ENCODE measurements at places on chromosomes 5 and 9. TPM values are rescaled to one million over a fixed set of nuclear protein-coding genes. Genes with fewer than 3 reads are reported as not detected.
A peak's percentile ranks its signal among the peaks of the same experiment; 100 is the strongest.

DNA sequence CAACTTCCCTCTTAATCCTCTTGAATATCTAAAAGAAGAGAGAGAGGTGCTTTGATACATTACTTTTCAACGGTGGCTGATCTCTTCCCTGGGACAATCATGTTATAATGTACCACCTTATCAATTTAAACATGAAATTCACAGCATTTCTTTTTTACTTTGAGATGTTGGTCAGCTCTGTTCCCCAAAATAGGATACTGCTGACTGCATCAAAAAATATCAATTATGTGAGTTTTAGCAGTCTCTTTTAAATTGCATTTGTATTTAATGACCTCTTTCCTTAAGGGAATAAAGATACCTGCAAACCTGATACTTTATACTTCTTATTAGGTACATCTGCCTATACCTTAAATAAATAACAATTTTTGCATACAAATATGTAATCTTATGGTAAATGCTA is 58.4 kb upstream of the MARCHF11 start:
- no peak for DNase-seq

- DNase-seq: no peak
Observed at GRCh38 chr5:122392824-122393223, 80.8 kb downstream of the SNCAIP start.

GRCh38 chr5:27900761-27901160 is 862.4 kb upstream of the CDH9 start:
- no peak for DNase-seq

DNA sequence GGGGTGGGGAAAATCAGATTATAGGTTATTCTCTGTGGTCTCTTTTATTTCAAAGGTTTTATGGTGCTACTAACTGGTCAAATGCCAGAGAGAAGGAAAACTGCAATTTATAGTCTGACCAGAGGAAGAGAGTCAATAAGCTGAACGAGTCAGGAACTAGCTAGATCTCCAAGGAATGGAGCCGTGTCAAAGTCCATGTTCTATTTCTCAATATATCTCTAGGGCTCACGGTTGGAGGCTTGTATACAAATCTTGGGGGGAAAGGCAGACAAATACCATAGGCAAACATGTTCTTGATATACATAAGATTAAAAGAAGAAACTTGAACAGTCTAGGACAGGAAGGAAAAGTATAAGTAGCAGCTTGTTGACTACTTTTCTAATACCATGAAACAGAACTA is 627.1 kb downstream of the PDE4D start:
- DNase-seq: no peak

DNA sequence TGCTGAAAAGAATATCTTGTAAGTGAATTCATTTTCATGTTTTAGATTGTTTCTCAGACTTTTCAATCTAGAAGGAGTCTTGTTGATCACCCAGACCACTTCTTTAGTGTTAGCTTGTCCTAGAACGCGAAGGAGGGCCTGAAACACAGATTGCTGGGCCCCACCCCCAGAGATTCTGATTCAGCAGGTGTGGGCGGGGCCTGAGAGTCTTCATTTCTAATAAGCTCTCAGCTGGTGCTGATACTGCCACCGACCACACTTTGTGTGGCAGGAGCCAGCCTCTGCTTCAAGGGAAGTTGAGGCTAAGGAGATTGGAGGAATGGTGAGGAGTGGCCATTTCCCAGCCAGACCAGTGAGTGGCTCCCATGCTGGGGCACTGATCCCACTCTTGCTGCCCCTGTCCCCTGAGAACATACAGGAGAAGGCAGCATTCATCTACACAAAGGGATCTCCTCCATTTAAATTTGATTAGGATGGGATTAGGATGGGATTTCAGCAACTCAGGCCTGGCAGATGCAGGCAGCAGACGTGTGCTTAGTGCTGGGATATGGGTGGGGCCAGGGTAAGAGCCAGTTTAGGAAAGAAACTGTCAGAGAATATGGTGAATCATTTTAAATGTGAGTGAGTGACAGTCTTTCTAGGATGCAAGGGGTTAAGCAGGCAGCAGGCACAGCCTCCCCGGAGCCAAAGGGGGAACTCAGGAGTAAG is 35.9 kb downstream of the ZNF618 start:
- DNase-seq: no peak

DNA sequence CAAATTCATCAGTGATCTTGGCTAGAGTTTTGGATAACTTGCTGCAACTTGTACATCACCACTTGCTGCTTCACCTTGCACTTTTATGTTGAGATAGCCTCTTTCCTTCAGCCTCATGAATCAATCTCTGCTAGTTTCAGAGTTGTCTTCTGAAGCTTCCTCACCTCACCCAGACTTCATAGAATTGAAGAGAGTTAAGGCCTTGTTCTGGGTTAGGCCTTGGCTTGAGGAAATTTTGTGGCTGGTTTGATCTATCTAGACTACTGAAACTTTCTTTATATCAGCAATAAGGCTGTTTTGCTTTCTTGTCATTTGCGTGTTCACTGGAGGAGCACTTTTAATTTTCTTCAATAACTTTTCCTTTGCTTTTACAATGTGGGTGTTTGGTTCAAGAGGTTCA is 12.8 kb downstream of the FER start:
- no peak for DNase-seq

DNA sequence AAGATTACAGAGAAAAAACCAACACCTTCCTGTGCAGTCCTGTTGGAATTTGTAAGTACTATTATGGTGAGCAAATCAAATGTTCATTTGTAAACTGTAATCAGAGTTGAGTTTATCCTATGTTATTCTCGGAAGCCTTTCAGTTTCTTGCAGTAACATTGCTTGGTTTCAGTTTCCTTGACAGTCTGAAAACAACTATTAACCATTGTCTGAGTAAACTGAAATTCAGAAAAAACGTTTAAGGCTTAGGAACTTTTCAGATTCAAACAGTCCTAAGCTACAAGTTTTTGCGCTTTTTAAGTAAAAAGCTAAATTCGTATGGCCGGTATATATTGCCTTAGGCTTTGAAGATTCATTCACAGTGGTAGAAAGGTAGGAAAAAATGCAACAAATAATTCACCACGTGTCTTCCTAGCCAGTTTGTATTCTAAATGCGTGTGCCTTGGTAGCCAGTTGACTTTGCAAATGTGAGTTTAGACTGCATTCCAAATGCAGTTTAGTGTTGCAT is 2.5 kb downstream of the GPBP1 start:
- no peak for DNase-seq

DNA sequence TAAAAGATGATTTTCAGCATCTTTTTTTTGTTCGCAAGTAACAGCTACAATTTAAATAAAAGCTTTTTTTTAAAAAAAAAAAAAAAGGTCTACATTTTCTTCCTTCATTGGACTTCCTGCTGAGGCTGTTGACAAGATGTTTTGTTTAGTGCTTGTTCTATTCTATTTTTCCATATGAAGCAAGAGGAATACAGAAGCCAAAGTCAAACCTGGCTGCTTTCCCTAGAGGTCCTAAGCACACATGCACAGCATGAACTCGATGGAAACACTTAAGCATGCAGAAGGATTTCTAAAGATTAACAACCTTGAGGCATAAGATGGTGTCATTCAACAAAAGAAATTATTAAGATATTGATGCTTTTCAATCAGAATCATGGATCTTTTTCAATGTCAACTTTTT is 105.1 kb downstream of the ADCY2 start:
- no peak for DNase-seq

DNA sequence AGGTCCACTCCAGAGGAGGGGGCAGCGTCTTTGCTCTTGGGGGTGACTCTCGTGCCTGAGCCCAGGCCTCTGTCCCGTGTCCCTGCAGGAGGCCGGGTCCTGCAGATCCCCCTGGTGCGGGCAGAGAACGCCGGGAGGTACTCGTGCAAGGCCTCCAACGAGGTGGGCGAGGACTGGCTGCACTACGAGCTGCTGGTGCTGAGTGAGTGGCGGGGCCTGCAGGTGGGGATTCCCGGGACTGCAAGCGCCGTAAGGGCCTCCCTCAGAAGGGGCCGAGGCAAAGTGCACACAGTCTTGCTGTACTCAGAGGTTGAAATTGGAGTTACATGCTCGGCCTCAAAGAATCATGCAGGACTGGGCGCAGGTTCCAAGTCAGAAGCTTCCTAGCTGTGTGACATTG is 62.7 kb upstream of the ASS1 start:
- no peak for DNase-seq

DNA sequence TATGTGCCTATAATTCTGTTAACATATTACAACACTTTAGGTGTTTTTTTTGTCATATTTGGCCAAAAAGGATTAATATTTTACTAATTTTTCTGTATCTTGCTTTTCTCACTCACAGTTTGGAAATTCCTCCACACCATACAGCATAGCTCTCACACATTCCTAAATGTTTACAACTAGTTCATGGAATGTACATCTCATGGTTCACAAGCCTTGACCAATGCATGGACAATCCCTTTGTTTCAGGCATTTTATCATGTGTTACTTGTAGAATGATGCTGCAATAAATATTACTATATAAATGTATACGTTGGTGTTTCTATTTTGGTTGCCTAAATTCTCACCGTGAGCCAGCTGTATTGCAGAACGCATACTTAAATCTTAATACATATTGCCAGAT is 80.5 kb upstream of the SPATA31C2 start:
- DNase-seq: no peak

- no peak for DNase-seq
Observed at GRCh38 chr9:134814598-134815215, 65.9 kb upstream of the FCN2 start.

- no peak for DNase-seq
Observed at GRCh38 chr5:115578657-115579056, 23.6 kb downstream of the TICAM2 start.

DNA sequence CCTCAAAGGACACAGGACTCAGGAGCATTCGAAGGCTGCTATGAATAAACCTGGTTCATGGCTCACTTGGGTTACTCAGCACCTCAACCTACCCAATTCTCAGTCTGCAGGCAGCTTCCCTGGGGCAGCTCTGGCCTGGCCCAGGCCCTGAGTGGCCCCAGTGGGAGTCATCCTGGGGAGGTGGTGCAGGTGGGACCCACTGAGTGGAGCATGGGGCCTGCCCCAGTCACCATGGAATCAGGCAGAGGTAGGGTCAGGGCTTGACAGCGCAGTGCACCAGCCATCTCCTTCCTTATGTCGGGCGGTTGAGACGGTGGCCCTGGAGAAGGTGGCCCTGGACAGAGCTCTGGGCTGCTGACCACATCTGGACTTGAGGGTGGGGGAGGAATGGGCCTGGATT is 19.2 kb downstream of the PLEKHG4B start:
- DNase-seq: no peak

DNA sequence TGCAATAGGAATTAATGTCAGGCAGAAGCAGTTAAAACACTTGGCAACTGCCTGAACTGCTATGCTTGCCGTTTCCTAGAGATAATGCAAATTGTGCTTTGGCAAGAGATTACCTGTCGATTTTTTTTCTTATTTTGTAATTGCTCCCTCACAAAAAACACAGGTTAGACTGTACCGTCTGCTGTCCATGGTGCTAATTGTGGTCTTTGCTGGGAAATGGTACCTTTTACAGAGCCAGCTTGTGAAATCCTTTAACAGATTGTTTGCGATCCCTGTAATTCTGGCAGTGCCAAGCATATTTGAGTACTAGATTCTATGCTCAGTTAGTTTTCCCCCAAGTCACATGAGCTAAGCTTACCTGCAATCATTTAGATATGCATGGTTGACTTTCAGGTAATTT is 2125.8 kb upstream of the WWC1 start:
- DNase-seq: no peak

GRCh38 chr5:132327252-132327955 is 33.2 kb downstream of the SLC22A4 start:
- no peak for DNase-seq

- no peak for DNase-seq
Observed at GRCh38 chr9:131714161-131714646, 25.7 kb downstream of the RAPGEF1 start.

DNA sequence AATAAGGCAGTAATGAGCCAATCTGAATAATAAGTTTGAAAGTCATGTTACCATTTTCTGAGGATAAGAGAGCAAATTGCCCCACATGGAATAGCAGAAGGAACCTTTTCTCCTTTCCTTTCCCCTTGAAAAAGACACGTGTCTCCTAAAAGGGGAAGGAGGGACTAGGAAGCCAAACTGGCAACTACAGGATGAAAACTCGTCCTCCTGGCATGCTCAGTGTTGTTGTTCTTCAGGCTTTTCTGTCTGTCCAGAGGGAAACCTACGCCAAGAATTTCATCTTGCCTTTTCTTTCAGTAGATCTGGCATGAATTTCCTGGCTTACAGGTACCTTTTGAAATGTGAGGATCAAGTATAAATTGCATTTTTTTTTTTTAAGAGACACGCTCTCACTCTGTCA is 355.9 kb upstream of the TLE4 start:
- DNase-seq: no peak

DNA sequence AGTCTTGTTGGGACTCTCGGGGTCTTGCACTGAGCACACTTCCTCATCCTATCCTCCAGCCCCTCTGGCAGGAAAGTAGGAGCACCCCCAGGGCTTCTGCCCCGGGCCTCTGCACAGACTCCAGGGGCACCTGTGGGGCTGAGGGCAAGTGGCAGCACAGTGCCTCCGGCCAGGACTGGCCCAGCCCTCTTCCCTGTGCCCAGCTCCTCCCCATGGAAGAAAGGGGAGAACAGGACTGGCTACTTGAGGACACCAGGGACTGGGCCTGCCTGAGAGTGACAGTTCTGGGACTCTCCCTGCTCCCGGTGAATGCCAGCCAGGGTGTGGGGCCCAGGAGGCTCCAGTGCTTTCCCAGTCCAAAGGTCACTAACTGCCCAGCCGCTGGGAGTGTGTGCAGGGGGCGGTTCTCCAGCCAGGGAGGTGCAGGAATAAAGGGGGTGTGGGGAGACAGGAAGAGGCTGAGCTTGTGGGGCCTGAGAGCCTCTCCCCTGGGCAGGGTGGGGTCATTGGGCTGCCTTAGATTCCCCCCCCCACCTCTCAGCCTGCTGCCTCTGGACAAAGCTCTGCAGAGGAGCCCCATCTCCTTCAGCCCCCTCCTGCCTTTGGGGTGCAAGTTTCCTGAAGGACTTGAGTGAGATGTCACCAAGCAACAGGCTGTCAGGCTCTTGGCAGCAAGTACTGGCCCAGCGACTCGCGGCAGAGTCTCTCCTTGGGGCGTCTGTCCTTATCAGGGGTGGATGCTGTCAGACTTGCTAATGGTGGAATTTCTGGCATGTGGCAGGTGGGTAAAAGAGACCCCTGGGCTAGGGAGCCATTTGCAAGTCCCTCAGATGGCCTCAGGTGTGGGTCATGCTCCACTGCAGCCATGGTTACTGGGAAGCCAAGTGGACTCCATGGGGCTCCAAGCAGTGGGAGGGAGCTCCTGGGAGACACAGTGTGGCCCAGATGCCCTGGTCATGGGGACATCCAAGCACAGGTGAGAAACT is 19.1 kb upstream of the JADE2 start:
- DNase-seq: peak; percentile 95

GRCh38 chr9:35976726-35977125 is 18.8 kb upstream of the OR2S2 start:
- DNase-seq: no peak

Gene OR1Q1
- not detected for total RNA-seq

Gene GNA14
- 21.3 TPM for total RNA-seq

Gene NEUROG1
- not detected for total RNA-seq

Gene THOC3
- 10.0 TPM for total RNA-seq

Gene CTNNAL1
- total RNA-seq: 12.1 TPM

Gene IL13
- not detected for total RNA-seq

Gene TMEM252
- total RNA-seq: not detected

Gene C5orf58
- total RNA-seq: not detected

All from transverse colon (tissue), 4 donors.